ENCODE measurements at places on chromosomes 12 and 14.

DNA sequence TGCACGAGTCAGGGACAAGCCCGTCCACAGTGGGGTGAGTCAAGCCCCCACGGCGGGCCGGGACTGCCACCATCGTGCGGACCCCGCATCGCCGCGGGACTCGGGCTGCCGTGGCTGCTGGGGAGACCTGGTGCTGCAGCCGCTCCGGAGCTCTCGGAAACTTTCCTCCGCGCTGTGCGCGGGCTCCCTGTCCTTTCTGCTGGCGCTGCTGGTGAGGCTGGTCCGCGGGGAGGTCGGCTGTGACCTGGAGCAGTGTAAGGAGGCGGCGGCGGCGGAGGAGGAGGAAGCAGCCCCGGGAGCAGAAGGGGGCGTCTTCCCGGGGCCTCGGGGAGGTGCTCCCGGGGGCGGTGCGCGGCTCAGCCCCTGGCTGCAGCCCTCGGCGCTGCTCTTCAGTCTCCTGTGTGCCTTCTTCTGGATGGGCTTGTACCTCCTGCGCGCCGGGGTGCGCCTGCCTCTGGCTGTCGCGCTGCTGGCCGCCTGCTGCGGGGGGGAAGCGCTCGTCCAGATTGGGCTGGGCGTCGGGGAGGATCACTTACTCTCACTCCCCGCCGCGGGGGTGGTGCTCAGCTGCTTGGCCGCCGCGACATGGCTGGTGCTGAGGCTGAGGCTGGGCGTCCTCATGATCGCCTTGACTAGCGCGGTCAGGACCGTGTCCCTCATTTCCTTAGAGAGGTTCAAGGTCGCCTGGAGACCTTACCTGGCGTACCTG is 1.1 kb downstream of the PDE3A start:
- DNase-seq, result no peak

GRCh38 chr14:59069163-59069854 is 119.2 kb upstream of the DAAM1 start:
- DNase-seq, result no peak

DNA sequence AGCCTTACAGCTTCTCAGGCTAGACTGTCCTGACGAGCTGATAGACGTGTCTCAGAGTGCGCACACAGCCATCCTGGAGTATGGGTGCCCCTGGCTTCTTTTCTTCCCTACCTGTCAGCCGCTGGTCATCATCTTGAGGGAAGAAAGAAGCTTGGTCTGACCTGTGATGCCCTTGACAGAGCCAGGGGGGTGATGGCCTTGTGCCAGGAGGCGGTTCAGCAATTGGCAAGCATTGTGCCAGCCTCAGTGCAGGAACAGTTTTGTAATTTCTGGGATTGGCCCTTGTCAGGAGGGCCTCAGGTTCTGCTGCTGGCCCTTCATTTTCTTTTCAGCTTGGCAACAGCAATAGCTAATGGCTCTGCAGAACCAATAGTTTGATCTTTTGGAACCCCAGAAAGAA is 80.1 kb downstream of the ADCK1 start:
- DNase-seq, result no peak

DNA sequence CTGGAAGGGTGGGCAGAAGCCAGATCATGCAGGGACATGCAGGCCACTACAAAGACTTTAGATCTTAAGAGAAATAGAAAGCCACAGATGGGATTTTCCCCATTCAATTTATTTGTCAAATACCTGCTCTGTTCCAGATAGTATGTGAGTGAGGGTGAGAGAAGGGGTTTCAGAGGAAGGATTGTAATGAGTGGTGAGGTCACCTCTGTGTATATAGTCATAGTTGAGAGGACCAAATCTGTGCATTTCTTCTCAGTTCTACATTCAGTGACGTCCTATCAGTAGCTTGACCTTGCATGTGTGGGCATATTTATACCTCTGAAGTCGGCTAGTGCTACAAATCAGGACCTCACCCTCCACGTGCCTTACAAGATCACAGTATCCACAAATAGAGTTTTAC is 31.2 kb upstream of the RBM19 start:
- DNase-seq, result no peak

DNA sequence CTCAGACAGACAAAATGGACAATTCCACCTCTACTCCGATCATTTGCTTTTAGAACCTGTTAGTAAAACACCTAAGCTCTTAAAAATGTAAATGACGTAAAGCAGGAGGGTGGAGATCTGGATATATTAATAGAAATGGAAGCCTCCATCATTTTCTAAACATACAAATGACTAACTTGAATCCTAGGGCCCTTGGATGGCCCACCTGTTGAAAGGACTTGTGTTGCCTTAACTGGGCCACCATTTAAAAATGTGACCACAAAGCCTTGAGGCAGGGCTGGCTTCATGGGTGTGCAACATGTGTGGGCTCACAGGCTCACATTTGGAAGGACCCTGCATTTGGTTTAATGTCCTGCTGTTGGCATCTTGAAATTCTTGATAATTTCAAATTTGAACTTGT is 131.5 kb upstream of the PRMT8 start:
- no peak for DNase-seq

GRCh38 chr12:27244689-27245488 is 803 bp downstream of the STK38L start:
- no peak for DNase-seq

DNA sequence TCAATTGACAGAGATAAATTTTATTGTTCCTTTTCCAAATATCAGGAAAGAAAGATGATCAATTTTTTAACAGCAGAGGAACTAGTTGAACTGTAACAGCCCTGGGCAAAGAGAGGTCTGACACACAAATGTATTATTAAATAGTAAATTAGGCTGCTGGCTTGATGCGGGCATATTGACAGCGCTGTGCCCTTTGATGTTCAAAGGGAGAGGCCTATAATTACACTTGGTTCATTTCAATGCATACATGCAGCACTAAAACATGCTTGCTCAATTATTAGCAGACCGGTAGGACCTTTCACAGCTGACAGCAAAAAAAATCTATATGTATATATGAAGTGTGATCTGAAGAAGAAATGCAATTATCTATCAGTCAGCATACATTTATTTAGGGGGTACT is 219.8 kb downstream of the SLC2A13 start:
- no peak for DNase-seq

DNA sequence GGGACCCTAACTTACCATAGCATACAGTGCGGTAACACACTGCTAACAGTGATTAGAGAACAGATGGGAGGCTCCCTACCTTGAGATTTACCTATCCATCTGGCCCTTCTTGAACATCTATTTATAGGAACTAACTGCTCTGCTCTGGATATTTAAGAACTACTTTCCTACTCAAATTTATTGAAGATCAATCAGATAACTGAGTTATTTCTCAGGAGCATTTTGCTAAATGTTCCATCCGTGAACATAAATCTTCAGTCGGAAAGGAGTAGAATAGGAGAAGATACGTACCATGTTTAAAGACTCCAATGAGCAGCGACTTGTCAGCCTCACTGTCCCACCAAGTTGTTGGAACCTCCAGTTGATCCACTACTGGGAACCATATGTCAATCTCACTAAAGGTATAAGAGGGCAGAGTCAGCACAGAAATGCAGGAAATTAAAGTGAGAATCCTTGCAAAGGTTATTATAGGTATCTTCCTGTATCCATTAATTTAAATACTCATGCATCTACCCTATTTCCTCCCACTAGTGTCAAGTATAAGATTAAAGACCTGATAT is 15.6 kb upstream of the SUPT16H start:
- DNase-seq, result no peak

GRCh38 chr14:95541346-95541745 is 6.5 kb downstream of the GLRX5 start:
- DNase-seq, result no peak

- no peak for DNase-seq
These were observed 1.2 kb downstream of the PIANP start for GRCh38 chr12:6699259-6699988.

GRCh38 chr14:104634886-104635570 is 30.5 kb upstream of the TMEM179 start:
- DNase-seq, result no peak

- no peak for DNase-seq
These were observed 83.7 kb upstream of the PCNX4 start for GRCh38 chr14:60008042-60008441.

DNA sequence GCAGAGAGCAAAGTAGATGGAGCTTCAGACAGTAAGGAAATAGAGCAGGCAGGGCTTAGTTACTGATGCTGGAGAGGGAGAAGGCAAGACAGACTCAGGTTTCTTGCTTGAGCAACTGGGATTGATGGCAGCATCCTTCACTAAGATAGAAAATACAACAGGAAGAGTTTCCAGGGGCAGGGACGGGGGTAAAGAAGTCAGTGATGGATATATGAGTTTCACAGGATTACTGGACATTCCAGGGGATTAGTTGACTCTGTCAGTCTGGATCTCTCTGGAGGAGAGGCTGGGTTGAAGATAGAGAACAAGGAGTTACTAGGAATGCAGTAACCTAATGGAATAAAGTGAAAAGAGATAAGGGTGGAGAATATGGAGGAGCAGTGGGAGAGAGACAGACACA is 74.5 kb upstream of the ATF1 start:
- no peak for DNase-seq

GRCh38 chr14:104011824-104012517 is 69.6 kb upstream of the RD3L start:
- DNase-seq, result no peak

DNA sequence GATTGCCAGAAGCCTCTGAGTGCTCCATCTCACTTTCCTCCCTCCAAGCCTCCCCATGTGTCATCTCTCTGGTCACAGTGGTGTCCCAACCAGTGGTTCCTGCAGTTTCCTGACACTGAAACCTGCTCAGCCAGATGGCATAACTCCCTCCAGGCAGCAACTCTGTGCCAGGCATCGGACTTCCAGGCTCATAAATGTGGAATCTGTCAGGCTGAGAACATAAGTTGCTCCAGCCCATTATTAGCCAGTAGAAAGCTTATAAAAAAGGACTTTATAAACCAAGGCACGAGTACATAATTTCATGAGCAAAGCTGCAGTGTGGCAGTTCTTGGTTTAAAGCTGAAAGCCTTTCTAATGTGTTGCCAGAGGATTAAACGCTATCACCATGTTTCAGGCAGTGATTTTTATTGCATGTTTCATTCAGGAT is 194.3 kb downstream of the DACT1 start:
- no peak for DNase-seq

GRCh38 chr14:61219673-61220072 is 61.5 kb downstream of the TMEM30B start:
- DNase-seq, result no peak

DNA sequence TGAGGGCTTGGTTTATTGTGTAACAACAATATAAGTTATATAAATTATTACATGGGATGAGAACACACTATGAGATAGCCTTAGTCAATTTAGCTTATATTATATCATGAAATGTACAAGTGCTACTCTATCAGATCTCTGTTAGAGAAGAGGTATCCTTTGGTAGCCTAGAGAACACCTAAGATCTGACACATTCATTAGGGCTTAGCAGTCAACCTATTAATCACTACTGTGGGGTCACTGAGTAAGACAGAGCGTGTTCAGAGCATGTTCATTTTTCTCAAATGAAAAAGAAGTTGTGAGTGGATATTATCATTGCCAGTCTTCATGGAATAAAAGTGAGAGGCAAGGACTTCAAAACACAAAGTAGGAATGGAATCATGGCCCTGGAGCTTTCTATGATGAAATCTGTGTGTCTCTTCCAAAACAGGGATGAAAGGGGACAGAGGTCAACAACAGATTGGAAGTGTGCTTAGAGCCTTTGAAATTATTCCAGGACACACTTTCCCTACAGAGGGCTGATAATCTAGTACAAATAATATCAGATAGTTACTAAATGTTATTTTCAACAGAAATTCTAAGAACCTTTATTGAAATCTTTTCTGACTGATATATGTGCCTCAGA is 114.3 kb downstream of the SLC16A7 start:
- no peak for DNase-seq

DNA sequence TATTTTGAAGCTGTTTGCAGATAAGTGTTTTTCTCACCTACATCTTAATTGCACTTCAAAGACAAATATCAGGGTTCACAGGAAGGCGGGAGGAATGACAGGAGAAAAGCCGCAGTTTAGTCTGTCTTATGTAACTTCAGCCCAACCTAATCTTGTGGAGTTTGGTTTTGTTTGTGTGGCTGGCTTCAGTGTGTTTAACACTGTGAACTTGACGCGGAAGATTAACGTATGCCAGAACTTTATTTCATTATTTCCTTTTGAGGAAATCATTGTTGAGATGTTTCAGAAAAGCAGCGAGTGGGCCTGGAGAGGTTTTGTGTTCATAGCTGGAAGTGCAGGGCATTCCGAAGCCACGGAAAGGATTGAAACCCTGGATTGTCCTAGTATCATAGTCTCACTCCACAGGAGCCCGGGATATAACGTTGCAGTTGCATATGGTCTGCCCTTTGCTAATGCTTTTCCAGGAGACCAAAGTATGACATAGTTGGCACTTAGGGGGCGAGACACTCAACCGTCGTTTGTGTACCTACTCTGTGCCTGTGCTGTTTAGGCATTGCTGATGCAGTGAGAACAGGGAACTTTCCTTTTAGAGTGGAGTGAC is 2.0 kb downstream of the PELI2 start:
- no peak for DNase-seq

DNA sequence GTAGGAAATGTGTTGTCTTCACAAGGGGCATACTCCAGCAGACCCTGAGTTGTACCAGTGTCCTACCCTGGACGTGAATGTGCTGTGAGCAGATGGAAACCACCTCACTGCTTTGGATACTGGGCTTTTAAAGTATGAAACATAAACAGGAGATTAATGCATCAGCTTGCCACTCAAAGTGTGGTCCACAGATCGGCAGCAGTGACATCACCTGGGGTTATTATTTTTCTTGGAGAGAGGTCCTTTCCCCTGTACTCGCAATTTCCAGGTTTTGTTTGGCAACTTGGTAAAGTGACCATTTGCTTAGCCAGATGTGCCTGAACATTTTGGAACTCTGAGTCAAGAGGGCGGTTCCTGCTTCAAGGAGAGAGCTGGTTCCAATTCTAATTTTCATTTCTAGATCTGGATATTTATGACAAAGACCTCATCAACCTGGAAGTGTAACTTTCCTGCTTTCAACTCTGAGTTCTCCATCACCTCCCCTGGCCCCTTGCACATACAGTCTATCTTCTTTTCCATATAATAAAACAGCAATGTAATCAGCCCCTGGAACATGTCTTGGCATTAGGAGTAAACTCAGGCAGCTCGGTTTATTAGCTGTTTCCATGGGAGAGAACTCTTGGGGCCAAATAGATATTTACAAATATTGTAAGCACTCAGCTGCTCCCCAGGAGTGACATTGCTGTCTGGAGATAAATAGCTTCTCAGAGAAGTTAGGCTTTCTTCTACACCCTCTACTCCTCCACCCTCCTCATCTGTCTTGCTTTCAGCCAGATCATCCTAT is 237.0 kb upstream of the TBX3 start:
- no peak for DNase-seq

GRCh38 chr14:76761960-76762410 is 717 bp downstream of the VASH1 start:
- DNase-seq, result peak; percentile 37

- DNase-seq, result no peak
These were observed 81.8 kb downstream of the PRIMA1 start for GRCh38 chr14:93706360-93706955.

- no peak for DNase-seq
These were observed 20.3 kb upstream of the ADIPOR2 start for GRCh38 chr12:1670358-1671268.

GRCh38 chr14:21213652-21214051 is 55.6 kb downstream of the HNRNPC start:
- no peak for DNase-seq

GRCh38 chr12:12976366-12976765 is 23.7 kb downstream of the HEBP1 start:
- DNase-seq, result no peak

- DNase-seq, result no peak
These were observed 56.9 kb downstream of the CHST11 start for GRCh38 chr12:104513681-104514080.

Measured in D721Med (cell line).